ENCODE measurements at places on chromosomes 1 and 21.

- no peak for DNase-seq
Measured at GRCh38 chr1:199157494-199157893, 518.7 kb downstream of the PTPRC start.

DNA sequence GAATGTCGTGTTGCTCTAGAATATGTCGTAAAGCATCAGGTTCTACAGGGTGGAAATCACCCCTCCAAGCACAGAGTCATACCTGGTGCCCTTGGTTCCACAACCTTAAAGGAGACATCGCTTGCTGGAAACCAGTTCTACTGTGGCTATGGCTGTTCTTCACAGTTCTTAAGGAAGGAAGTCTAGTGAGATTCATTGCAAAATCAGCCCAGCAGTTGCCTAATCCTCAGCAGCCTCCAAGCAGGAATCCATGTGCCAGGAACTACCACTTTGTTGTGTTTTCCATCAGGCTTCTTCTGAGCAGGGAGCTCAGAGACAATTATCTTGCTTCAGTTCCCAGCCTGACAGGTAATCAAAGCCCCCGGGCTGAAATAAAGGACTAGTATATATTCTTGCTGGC lies 45.0 kb upstream of the SLC35F3 start:
- DNase-seq: no peak

DNA sequence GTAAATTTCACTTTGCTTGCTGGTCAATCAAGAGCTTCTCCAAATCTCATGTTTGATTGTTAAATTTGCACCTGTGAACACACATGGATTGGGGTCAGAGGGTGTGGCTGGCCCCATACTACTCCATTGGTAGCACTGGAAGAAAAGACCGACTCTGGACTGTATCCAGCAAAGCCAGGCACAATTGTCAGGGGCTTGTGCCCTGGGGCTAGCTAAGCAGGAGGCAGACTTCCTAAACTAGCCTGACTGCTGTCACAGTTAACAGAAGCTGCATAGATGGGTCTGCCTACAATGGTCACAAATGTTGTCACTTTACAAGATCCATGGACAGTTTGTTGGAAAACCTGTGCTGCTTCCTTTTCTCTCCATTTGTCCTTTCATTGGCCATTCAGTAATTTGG lies 421.0 kb downstream of the DSCAM start:
- DNase-seq: no peak

- no peak for DNase-seq
Measured at GRCh38 chr1:54710841-54711240, 4.8 kb upstream of the TTC4 start.

- no peak for DNase-seq
Measured at GRCh38 chr1:34863501-34863900, 4.0 kb upstream of the SMIM12 start.

- DNase-seq: no peak
Measured at GRCh38 chr1:201807958-201808632, 20.9 kb upstream of the IPO9 start.

Data from pancreas (tissue), 10 donors.